ENCODE measurements at places on chromosomes 13 and 19. TPM values are rescaled to one million over a fixed set of nuclear protein-coding genes. Genes with fewer than 3 reads are reported as not detected.
A peak's percentile ranks its signal among the peaks of the same experiment; 100 is the strongest.

- DNase-seq: no peak
Observed at GRCh38 chr13:44808185-44808584, 181.1 kb downstream of the NUFIP1 start.

DNA sequence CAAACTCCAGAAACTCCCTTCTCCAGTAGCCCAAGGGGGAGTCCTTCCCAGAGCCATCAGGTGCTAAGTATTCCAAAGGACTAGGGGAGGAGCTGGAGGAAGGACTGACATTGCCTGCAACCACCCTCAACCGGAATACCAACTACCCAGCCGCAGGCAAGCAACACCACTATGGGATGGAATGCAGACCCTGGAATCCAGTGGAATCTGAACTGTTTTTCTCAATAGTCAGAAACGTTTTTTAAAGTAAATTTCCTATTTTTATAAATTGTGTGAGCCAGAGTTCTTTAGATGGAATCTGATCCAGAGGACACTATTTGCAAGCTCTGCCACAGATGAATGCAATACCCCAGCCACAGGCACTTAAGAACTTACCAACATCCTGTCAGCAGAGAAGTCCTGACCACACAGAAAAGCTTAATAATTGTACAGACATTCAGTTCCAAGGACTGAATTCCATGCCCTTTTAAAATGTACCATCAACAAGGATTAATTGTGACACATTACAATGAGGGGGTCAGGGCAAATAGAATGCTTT is 92.1 kb downstream of the USP12 start:
- DNase-seq: no peak

- no peak for DNase-seq
Observed at GRCh38 chr13:73633817-73634460, 500.3 kb downstream of the KLF12 start.

GRCh38 chr19:39778763-39779162 is at the start of gene LEUTX:
TSS of gene LEUTX (plus strand) at chr19:39778854. CDS start at chr19:39778921, 67 bp downstream.
- no peak for DNase-seq

DNA sequence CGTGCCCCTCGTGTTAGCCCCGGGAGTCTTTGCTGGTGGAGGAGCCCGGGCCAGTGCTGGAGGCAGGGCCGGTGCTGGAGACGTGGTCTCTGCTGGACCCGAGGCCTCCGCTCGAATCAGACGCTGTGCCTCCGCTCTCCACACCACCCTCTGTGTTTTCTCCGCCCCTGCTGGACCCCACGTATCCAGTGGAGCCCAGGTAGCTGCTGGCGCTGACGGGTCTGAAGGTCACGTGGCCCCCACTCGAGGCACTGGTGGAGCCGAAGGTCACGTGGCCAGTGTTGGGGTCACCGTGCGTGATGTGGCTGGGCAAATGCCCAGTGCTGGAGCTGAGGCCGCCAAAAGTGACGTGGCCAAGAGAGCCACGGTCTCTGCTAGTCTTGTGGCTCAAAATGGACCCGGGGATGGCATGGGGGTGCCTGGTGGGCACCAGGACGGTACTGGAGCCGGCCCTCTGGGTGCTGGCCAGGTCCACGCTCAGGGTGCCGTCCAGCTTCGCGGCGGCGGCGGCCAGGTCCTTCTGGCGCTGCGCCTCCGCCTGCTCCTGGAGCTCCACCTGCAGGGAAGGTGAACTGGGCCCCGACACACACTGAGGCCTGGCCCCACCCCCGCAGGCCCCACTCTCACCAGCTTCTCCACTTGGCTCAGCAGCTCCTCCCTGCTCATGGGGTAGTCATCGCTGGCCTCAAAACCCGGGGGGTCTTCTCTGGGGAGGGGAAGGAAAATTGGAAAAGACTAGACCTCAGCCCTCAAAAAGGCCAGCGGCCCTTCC is 27.3 kb downstream of the ZNF114 start:
- DNase-seq: no peak

DNA sequence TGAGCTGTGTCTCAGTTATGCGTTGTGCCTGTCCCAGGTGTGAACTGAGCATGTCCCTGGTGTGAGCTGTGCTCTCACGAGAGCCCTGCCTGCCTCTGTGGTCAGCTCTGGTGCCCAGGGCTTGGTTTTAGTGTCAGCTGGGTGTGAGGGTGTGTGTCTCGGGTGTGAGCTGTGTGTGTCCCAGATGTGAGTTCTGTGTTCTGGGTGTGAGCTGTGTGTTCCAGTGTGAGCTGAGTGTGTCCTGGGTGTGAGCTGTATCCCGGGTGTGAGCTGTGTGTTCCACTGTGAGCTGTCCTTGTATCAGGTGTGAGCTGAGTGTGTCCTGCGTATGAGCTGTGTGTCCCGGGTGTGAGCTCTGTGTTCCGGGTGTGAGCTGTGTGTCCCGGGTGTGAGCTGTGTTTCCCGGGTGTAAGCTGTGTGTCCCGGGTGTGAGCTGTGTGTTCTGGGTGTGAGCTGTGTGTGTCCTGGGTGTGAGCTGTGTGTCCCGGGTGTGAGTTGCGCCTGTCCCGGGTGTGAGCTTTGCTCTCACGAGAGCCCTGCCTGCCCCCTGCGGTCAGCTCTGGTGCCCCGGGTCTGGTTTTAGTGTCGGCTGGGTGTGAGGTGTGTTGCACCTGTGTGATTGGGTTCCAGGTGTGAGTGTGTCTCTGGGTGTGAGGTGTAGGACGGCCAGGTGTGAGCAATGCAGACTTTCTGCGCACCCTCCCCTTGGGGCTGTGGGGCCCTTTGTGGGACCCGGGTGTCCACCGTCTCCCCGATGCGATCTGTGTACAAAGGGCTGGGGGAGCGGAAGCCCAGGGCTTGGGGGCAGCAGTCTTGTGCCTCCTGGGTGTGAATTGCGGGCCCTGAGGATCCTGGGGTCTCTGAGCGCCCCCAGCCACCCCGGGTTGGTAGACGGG is 7.1 kb upstream of the PEAK3 start:
- DNase-seq: no peak

GRCh38 chr13:109792416-109793059 is 6.2 kb upstream of the IRS2 start:
- DNase-seq: no peak

GRCh38 chr13:48302871-48303358 is 636 bp upstream of the RB1 start:
- DNase-seq: peak; percentile 18

- no peak for DNase-seq
Observed at GRCh38 chr19:39405958-39406655, 540 bp upstream of the ZFP36 start.

DNA sequence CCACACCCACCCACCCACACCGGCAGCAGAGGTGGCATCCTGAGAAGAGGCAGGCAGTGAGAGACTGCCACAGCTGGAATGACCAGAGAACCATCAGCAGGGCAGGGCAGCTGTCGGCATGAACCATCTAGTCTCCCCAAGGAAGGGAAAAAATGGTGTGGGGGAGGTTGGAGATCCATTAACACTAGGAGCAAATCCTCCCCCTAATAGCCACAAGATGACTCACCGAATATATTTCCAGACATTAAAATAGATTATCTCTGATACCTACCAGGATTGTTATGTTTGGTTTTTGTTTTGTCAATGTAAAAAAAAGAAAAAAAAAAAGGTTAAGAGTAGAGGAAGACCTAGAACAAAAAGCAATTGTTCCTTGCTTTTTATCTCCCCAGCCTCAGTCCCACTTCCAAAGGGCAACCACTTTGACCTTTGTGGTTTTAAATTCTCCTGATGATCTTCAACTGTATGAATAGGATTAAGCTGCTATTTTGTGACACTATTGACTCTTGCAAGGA is 34.2 kb downstream of the THSD1 start:
- no peak for DNase-seq

- no peak for DNase-seq
Observed at GRCh38 chr19:10660346-10660745, 6.2 kb downstream of the ILF3 start.

DNA sequence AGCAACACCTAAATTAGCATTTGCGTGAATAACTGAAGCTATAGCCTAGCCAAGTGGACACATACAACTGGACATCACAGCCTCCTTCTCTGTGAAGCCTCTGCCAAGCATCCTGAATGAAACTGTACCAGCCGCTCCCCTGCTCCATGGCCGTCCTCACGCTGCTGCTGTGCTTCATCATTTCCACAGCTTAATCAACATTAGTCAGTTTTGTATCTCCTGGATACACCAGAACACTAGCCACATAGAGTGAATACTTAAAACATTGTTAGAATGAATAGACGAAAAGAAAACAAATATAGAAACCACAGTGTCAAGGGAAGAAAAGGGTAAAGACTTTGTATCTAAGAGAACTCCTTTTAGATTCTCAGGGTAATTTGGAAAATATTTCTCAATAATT is 1526.9 kb downstream of the EFNB2 start:
- DNase-seq: no peak

- peak; percentile 12 for DNase-seq
Observed at GRCh38 chr19:38506723-38507550, 73.4 kb downstream of the RYR1 start.

GRCh38 chr19:39314016-39314728 is 6.5 kb downstream of the LRFN1 start:
- no peak for DNase-seq

GRCh38 chr19:13505761-13506470 is 363 bp downstream of the CACNA1A start:
- no peak for DNase-seq

DNA sequence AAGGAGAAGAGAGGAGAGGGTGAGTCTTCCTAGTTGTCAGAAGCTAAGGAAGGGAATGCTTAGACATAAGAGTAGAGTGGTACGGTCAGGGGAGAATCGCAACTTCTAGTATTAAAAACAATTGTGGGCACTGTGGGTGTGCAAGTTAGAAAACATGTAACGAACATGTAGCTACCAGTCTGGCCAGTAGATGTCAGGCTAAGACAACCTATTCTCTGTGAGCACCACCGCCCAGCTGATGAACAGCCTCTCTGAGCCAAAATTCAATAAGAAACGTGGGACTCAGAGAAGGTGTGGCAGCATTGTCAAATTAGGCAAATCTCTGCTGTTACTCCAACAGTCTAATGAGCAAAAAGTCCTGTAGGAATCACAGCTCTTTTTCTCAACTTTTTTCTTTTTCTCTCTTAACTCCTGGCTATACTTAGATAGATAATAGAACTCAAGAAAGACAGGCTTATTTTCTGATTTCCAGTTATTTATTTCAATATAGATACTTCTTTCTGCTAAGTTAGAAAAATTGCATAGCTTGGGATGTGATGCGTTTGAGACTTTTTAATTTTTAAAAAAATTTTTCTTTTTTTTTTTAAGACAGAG is 186.2 kb downstream of the USP12 start:
- peak; percentile 39 for DNase-seq

GRCh38 chr13:19618977-19619376 is 14.5 kb upstream of the MPHOSPH8 start:
- DNase-seq: no peak

DNA sequence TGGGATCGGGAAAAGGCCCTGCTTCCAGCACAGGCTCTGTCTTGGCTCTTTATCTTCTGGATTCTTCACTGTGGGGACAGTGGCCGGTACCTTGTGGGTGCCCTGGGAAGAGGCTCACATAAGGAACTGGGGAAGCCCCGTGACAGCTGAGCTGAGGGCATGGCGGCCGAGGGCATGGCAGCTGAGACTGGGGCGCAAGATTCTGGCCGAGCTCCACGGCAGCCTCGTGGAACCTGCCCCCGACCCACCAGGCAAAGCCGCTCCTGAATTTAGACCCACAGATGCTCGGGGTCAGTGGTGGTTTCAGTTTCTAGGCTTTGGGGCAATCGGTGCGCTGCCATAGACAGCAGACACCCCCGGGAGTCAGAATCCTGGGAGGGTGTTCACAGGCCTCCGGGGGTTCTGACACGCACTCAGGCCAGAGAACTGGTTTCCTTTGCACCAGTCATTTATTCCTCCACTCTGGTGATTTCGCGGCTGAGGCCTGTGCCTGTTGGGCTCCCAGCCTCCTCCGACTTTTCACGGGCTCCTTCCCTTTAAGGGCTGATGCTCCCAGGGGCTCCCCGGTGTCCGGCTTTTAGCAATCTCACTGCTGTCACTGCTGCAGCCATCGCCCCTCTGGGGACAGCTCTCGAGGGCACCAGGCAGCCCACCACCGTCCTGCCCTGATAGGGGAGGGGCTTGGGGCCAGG is 117.6 kb downstream of the TEX29 start:
- no peak for DNase-seq

DNA sequence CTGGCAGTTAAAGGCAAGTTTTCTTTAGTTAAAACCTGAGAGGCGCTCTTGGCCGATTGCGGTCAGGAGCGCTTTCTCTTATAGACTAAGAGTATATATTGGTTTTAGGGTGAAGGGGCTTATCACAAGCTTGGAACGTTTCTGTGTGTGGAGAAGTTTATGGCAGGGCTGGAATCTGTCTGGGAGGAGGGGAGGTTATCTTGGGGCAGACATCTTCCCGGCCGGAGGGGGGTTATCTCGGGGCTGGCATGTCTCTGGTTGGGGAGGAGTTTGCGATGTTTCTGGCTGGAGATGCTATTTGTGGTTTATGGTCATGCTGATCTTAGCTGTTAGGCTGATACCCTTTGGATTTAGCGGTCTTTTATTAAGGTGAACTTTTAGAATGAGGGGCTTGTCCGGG is 18.3 kb downstream of the KDM4B start:
- no peak for DNase-seq

- no peak for DNase-seq
Observed at GRCh38 chr19:18158467-18158866, 5.5 kb downstream of the PIK3R2 start.

GRCh38 chr19:10669246-10669645 is 15.1 kb downstream of the ILF3 start:
- DNase-seq: no peak

- DNase-seq: no peak
Observed at GRCh38 chr13:46097015-46097414, 7.8 kb downstream of the CPB2 start.

The METTL21C gene
- not detected for total RNA-seq

The ZNF90 gene
- 0.87 TPM for total RNA-seq

The ZNF575 gene
- not detected for total RNA-seq

The RNF17 gene
- total RNA-seq: 0.58 TPM

The CALR3 gene
- total RNA-seq: not detected

The KLK3 gene
- not detected for total RNA-seq

The ZNF606 gene
- total RNA-seq: 26.8 TPM

The ERICH4 gene
- not detected for total RNA-seq

The PNMA8C gene
- not detected for total RNA-seq

The ZNF345 gene
- total RNA-seq: 1.2 TPM

The ATP11A gene
- total RNA-seq: 62.1 TPM

The CABP5 gene
- total RNA-seq: not detected

The CCDC169 gene
- 1.6 TPM for total RNA-seq

The ERICH6B gene
- total RNA-seq: not detected

The ZNF112 gene
- total RNA-seq: 4.1 TPM
